ENCODE measurements at places on chromosomes 5 and 9. TPM values are rescaled to one million over a fixed set of nuclear protein-coding genes. Genes with fewer than 3 reads are reported as not detected.
A peak's percentile ranks its signal among the peaks of the same experiment; 100 is the strongest.

GRCh38 chr5:32501071-32502002 lies 56.8 kb upstream of the ZFR start:
- DNase-seq: no peak

- DNase-seq: no peak
Measured at GRCh38 chr5:28602429-28602828, 1564.0 kb upstream of the CDH9 start.

- peak; percentile 85 for DNase-seq
Measured at GRCh38 chr5:10479154-10479721, 37.6 kb downstream of the ROPN1L start.

GRCh38 chr5:82149434-82149833 lies 128.7 kb downstream of the RPS23 start:
- DNase-seq: no peak

PHF24 gene
- 0.12 TPM for total RNA-seq

DNA sequence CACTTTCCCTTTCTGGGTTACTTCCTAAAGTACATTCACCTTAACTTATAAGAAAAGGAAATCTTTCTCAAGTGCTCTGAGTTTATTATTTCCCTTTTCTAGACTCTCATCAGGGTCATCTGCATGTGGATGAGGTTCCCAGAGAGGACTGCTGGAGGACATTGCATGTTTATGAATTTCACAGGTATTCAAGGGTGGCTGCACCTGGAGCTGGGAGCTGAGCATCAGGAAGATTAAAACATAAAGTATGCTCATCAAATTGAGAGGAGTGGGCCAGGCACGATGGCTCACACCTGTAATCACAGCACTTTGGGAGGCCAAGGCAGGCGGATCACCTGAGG lies 34.7 kb upstream of the PLIN2 start:
- DNase-seq: no peak

- DNase-seq: no peak
Measured at GRCh38 chr9:4059437-4059836, 240.4 kb downstream of the GLIS3 start.

DNA sequence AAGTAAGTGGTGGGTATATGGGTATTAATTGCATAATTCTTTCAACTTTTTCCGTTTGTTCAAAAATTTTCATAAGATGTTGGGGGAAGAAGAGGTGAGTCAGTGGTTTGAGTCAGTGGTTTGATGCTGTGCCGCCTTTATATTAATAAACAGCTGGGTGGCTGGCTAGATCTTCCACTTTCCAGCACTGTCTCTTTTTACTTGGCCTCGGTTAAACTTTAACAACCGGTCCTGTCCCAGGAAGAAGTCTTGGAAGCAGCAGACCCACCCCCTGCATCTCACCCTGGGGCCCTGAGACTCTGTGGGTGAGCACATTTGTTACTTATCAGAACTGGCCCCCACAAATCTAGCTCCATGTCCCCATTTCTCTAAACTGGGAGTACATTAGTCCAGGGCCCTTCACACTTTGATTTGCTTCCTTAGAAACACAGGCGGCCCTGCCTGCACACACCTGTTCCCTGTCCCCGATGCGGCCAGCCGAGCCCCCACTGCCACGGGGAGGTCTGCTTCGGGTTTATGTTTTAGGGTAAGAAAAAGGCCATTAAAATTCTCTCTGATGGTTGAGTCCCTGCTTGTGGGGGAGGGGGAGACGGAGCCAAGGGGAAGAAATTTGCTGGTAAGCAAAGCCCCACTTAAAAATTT lies 90.7 kb downstream of the PTCH1 start:
- DNase-seq: peak; percentile 41

PFN3 gene
- total RNA-seq: not detected

SLC28A3 gene
- total RNA-seq: 0.84 TPM

SPINK4 gene
- total RNA-seq: 13.9 TPM

GRCh38 chr5:4294878-4295277 lies 699.2 kb downstream of the IRX1 start:
- DNase-seq: no peak

Data from left colon (tissue), 2 donors.